ENCODE measurements at places on chromosomes 3 and 15.

GRCh38 chr15:31344266-31344665 lies 17.6 kb downstream of the KLF13 start:
- peak overlapping the region; percentile 95 for H3K27ac ChIP-seq
- no peak for DNase-seq
- peaks cover 82% of the 10 kb centered on the region for H3K4me1 ChIP-seq
- no peaks in the 10 kb centered on the region for H3K27me3 ChIP-seq

DNA sequence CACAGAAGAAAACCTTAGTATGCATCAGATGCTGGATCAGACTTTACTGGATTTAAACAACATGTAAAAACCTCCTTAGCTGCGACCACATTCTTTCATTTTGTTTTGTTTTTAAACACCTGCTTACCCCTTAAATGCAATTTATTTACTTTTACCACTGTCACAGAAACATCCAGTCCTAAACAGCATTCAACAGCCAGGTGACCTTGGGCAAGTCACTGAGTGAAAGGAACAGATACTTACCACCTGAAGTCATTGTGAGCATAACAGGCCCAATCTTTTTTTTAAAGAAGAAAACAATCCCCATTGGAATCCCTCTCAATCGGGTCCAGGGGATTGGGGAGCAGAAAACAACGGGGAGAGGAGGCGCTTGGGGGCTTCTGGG lies 390 bp downstream of the STARD5 start:
- H3K27ac ChIP-seq: peak overlapping the region; percentile 93
- H3K27me3 ChIP-seq: no peaks in the 10 kb centered on the region
- H3K4me3 ChIP-seq: peak overlapping the region; percentile 96
- DNase-seq: no peak
- no peaks in the 10 kb centered on the region for H3K36me3 ChIP-seq
- H3K4me1 ChIP-seq: peaks cover 47% of the 10 kb centered on the region

DNA sequence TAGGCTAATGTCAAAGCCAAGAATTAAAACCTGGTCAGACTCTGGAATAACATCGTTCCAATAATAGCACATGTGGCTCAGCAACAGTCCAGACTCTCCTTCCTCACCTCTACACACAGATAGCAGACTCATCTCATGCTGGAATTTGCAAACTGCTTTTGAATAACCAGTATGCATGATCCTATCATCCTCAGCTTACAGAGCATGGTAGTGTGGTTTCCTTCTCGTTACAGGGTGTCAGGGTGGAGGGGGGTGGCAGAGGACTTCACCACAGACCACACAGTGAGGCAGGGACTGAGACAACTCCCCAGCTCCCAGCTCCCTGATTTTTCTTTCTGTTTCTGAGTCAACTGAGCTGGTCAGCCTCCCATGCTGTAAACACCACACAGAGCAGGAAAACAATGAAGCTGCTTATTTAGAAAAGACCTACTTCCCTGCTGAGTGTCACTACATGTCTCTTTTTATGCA lies 101.6 kb downstream of the RPL22L1 start:
- peaks cover 2% of the 10 kb centered on the region for H3K4me1 ChIP-seq
- H3K27me3 ChIP-seq: peaks cover 11% of the 10 kb centered on the region
- H3K4me3 ChIP-seq: no peak overlapping the region
- no peak for DNase-seq

- H3K36me3 ChIP-seq: no peaks in the 10 kb centered on the region
- H3K27ac ChIP-seq: no peak overlapping the region
- no peak overlapping the region for H3K4me3 ChIP-seq
- no peak for DNase-seq
These were observed 105.4 kb downstream of the CACNA1D start for GRCh38 chr3:53599771-53600170.

- no peak for DNase-seq
- no peak overlapping the region for H3K27ac ChIP-seq
- H3K36me3 ChIP-seq: no peaks in the 10 kb centered on the region
- H3K4me3 ChIP-seq: no peak overlapping the region
- H3K27me3 ChIP-seq: no peaks in the 10 kb centered on the region
These were observed 277.8 kb upstream of the DNAJC19 start for GRCh38 chr3:181267312-181267711.

DNA sequence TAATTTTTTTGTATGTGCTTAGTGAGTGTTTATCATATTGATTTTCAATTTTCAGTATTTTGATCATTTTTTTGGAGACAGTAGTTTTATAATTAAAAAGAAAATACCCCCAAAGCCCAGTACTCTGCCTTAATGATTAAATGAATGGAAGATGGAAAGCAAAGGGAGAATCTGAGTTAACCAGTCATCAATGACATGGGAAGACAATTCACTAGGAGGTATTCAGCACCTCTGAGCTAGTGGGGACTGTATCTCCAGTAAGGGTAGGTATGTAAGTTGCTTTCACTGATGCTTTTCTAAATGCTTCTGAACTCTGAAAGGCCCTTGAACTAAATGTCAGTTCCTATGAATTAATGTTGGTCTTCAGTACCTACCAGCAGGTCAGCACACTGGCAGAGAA lies 590.4 kb upstream of the DPPA4 start:
- no peak for DNase-seq
- no peaks in the 10 kb centered on the region for H3K4me1 ChIP-seq
- no peak overlapping the region for H3K27ac ChIP-seq
- H3K36me3 ChIP-seq: no peaks in the 10 kb centered on the region
- H3K27me3 ChIP-seq: no peaks in the 10 kb centered on the region

DNA sequence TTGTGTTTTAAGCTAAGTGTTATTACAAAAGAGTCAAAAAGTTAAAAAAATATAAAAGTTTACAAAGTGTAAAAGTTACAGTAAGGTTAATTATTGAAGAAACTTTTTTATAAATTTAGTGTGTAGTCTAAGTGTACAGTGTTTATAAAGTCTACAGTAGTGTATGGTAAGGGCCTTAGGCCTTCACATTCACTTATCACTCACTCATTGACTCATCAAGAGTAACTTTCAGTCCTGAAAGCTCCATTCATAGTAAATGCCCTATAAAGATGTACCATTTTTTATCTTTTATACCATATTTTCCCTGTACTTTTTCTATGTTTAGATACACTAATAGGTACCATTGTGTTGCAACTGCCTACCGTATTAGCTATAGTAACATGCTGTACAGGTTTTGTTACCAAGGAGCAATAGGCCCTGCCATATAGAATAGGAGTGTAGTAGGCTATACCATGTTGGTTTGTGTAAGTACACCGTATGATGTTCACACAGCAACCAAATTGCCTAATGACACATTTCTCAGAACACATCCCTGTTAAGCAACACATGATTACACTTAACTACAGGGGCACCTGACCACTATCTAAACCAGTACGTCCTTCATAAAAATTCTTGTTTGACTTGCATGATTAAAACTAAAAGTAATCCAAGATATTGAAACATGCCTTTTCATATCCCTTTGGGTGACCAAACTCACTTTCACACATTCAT lies 17.2 kb downstream of the RAD18 start:
- H3K27ac ChIP-seq: no peak overlapping the region
- H3K27me3 ChIP-seq: no peaks in the 10 kb centered on the region
- peaks cover 59% of the 10 kb centered on the region for H3K36me3 ChIP-seq
- no peak overlapping the region for H3K4me3 ChIP-seq
- peaks cover 5% of the 10 kb centered on the region for H3K4me1 ChIP-seq
- DNase-seq: no peak

DNA sequence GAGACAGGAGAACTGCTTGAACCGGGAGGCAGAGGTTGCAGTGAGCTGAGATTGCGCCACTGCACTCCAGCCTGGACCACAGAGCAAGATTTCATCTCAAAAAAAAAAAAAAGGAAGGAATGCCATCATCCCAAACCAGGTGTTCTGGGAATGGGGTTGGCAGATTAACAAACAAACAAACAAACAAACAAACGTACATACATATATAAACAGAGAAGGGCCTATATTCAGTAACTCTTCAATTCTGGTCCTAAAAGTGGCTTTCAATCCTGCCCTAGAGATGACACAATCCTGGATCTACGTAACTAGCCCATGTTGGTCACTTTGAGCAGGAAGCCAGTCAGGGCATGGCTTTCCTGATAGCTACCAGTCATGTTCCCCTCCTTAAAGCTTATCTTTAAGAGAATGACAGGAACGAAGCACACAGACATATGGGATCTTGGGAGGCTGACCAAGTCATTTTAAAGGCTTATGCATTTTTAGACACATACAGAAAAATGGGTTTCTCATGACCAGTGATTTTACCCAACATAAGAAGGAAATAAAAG lies 29.9 kb upstream of the RAB11A start:
- H3K4me3 ChIP-seq: no peak overlapping the region
- H3K36me3 ChIP-seq: no peaks in the 10 kb centered on the region
- H3K27ac ChIP-seq: no peak overlapping the region
- peaks cover 12% of the 10 kb centered on the region for H3K4me1 ChIP-seq
- no peaks in the 10 kb centered on the region for H3K27me3 ChIP-seq
- DNase-seq: no peak

DNA sequence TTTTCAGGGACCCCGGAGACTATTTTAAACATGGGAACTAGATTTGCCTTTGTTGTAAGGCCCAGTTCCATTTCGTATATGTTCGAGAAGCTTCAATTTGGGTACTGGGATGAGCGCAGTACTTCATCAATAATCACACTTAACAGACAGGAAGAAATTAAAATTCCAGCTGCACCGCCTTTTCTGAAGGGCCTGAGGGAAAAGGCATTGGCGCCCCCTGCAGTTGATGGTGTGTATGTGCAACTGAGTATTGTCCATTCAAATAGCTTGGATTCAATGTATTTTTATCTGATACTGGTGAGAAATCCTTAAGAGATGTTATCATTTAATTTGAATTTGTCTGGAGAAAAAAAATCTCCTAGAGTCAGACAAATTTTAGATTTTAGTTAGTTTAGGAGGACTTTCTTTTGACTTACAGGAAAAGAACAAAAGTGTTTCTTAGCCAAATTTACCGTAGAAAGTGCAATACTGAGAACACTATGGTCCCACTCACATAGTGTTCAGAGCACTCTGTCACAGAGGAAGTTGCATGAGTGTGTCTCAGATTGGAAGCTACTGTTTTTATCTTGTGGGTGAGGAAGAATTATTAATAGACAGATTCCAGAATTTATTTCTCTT lies 5.4 kb upstream of the ALDH1A2 start:
- H3K36me3 ChIP-seq: no peaks in the 10 kb centered on the region
- H3K4me3 ChIP-seq: no peak overlapping the region
- DNase-seq: no peak
- no peak overlapping the region for H3K27ac ChIP-seq
- H3K27me3 ChIP-seq: peaks cover 47% of the 10 kb centered on the region

DNA sequence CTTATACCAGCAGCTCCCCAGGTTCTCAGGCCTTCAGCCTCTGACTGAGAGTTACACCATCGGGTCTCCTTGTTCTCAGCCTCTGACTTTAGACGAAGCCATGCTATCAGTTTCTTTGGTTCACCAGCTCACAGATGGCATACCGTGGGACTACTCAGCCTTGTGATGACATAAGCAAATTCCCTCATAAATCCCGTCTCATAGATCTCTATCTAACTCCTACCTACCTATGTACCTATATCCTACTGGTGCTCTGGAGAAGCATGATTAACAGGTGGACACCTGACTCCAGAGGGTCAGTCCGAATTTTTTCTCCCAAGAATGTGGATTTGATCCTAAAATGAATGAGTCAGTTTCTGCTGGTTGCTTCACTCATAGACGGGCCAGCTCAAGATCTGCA lies 59.1 kb upstream of the CDV3 start:
- H3K36me3 ChIP-seq: no peaks in the 10 kb centered on the region
- no peaks in the 10 kb centered on the region for H3K27me3 ChIP-seq
- DNase-seq: no peak
- no peak overlapping the region for H3K4me3 ChIP-seq

DNA sequence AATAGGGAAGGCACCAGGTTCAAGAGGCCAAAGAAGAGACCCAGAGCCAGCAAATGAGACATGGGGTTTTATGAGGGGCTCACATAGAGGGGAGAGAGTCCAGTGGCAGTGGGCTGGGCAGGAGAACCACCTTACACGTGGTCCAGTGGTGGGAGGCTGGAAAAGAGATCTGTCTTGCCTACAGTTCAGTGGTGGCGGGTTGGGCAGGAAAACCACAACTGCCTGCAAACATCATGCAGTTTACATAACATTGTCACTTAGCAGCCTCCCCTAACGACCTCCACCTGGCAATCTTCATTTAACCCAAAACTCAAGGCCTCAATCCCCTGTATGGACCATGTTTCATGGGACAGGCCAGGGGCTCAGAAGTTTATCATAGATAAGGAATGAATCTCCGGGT lies 29.1 kb downstream of the CRYGS start:
- no peak for DNase-seq
- H3K4me1 ChIP-seq: peaks cover 61% of the 10 kb centered on the region
- H3K36me3 ChIP-seq: no peaks in the 10 kb centered on the region
- H3K27me3 ChIP-seq: peaks cover 24% of the 10 kb centered on the region
- no peak overlapping the region for H3K27ac ChIP-seq
- no peak overlapping the region for H3K4me3 ChIP-seq

DNA sequence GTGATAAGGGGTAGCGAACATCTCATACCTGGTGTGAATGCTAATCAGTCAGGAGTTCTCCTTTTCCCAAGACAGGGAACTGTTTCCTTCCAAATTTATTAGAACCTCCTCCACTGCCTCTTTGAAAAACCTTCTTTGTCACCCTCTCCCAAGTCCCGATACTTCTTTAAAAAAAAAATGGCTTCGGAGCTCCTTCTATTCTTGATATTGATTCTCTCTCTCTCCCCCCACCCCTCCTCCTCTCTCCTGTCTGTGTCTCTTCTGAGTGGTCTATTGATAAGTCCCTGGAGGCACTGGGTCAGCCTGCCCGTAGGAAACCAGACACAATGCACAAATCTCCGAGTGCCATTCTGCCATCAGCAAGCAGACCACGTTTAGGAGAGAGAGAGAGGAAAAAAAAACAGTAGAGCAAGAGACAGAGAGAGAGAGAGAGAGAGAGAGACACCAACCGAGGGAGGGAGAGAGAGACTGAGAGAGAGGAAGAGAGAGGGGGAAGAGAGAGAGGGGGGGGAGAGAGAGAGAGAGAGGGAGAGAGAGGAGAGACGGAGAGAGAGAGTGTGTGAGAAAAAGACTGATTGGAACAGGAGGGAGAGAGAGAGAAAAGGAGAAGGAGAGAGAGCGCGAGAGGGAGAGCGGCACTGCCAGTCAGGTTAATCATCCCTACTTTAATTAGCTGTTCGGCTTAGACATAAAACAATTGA lies 160.9 kb downstream of the TIGIT start:
- H3K4me1 ChIP-seq: peaks cover 20% of the 10 kb centered on the region
- H3K27me3 ChIP-seq: no peaks in the 10 kb centered on the region
- H3K27ac ChIP-seq: no peak overlapping the region
- DNase-seq: no peak
- no peaks in the 10 kb centered on the region for H3K36me3 ChIP-seq

DNA sequence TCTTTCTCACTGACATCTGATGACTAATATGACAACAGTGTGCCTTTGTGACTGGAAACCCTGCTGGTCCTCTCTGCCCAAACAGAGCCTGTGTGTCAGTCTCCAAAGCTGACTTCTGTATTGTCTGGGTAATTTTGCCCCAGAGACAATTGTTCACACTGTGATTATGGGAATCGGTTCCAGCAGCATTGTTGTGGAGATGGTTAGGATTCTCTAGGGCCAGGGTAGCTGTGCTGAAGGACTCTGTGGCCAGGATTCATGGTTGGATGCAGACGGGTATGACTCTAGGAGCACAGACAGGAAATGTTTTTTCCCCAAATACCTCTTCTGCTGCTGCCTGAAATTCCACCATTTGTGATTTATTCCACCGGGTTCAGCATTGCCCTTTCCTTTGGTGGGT lies 57.5 kb upstream of the ITGA11 start:
- no peaks in the 10 kb centered on the region for H3K36me3 ChIP-seq
- DNase-seq: no peak
- no peaks in the 10 kb centered on the region for H3K4me1 ChIP-seq
- peaks cover 40% of the 10 kb centered on the region for H3K27me3 ChIP-seq
